Left cardiac atrium (tissue), 4 donors: ENCODE measurements at places on chromosomes 1 and 21. TPM values are rescaled to one million over a fixed set of nuclear protein-coding genes. Genes with fewer than 3 reads are reported as not detected.

ABCG1 gene
- total RNA-seq, result 6.3 TPM

AK5 gene
- total RNA-seq, result 2.9 TPM

WDR64 gene
- total RNA-seq, result not detected

LCE2A gene
- not detected for total RNA-seq

RRP1B gene
- total RNA-seq, result 11.0 TPM

S100A7 gene
- not detected for total RNA-seq

FCRLA gene
- total RNA-seq, result not detected

RO60 gene
- total RNA-seq, result 58.2 TPM

WNT9A gene
- 1.1 TPM for total RNA-seq

AADACL3 gene
- total RNA-seq, result 0.18 TPM

CAPN8 gene
- total RNA-seq, result 0.21 TPM

SYDE2 gene
- total RNA-seq, result 14.5 TPM

RHEX gene
- 1.8 TPM for total RNA-seq

PEF1 gene
- 44.7 TPM for total RNA-seq

CYP4Z1 gene
- total RNA-seq, result 0.29 TPM
